ENCODE measurements at places on chromosomes 1 and 21.

DNA sequence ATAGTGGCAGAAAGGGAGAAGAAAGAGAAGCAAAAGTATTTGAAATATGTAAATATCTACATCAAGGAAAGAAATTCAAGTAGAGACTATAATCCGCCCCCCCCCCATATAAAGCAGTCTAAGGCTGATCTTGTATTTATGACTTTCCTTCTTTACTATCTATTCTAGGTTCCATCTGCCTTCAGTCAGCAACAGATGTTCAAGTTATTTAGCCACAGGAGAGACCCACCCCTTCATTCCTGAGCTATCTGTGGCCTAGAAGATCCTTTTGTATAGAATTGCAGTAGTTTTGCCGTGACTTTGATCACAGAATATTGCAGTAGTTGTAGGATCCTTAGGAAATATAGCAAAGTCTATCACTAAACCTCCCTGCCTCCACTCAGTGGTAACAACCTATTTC, 10.7 kb upstream of the BSDC1 start:
- H3K36me3 ChIP-seq: no peaks in the 10 kb centered on the region
- peaks cover 5% of the 10 kb centered on the region for H3K4me1 ChIP-seq
- DNase-seq: no peak
- H3K27me3 ChIP-seq: peaks cover 6% of the 10 kb centered on the region
- no peak overlapping the region for H3K27ac ChIP-seq

DNA sequence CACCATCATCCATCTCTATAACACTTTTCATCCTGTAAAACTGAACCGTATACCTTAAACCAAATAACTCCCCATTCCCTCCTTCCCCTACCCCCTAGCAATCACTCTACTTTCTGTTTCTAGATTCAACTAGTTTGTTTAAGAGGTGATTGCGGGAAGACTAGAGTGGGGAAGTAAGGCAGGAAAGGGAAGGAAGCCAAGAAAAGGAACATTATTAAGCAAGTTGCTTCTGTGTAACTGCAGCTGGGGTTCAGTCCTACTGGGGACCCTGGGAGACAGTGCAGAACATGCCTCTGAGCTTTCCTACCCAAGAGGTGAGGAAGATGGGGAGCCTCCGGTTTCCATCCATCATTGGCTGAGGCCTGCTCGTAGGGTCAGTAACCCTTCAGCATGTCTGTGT, 28.9 kb upstream of the H3-3A start:
- no peak overlapping the region for H3K27ac ChIP-seq
- H3K4me1 ChIP-seq: peaks cover 2% of the 10 kb centered on the region
- no peak for DNase-seq
- no peaks in the 10 kb centered on the region for H3K36me3 ChIP-seq
- H3K27me3 ChIP-seq: no peaks in the 10 kb centered on the region

- H3K27ac ChIP-seq: no peak overlapping the region
- H3K4me1 ChIP-seq: peaks cover 4% of the 10 kb centered on the region
- no peaks in the 10 kb centered on the region for H3K36me3 ChIP-seq
- H3K27me3 ChIP-seq: peaks cover 2% of the 10 kb centered on the region
These were observed 140.8 kb upstream of the FGGY start for GRCh38 chr1:59156051-59156450.

- H3K27me3 ChIP-seq: peaks cover 5% of the 10 kb centered on the region
- peaks cover 12% of the 10 kb centered on the region for H3K4me1 ChIP-seq
- no peak overlapping the region for H3K27ac ChIP-seq
- H3K4me3 ChIP-seq: no peak overlapping the region
- no peaks in the 10 kb centered on the region for H3K36me3 ChIP-seq
These were observed 170.8 kb downstream of the NFIA start for GRCh38 chr1:61253059-61253735.

DNA sequence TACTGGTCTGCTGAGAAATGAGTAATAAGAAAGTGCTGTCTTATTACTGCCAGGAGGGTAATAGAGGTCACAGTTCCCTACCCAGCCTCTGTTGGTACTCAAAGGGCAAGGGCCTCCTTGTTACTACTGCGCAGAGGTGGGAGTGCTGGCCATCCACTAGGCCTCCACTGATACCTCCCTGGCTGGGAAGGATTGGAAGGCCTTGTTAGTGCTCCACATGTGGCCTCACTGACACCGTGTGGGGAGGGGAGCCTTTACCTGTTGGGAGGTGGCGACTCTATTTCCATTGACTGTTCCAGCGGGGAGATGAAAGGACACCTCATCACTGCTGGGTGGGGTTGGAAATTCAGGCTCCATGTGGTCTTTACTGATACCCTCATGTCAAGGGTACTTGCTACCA, 57.8 kb upstream of the USP24 start:
- no peak overlapping the region for H3K27ac ChIP-seq
- H3K36me3 ChIP-seq: no peaks in the 10 kb centered on the region
- DNase-seq: no peak
- no peak overlapping the region for H3K4me3 ChIP-seq
- H3K4me1 ChIP-seq: peaks cover 18% of the 10 kb centered on the region

- DNase-seq: no peak
- H3K4me3 ChIP-seq: no peak overlapping the region
- H3K27ac ChIP-seq: no peak overlapping the region
These were observed 52.7 kb downstream of the SCCPDH start for GRCh38 chr1:246776923-246777322.

GRCh38 chr1:178918955-178919354, 48.1 kb upstream of the ANGPTL1 start:
- H3K4me3 ChIP-seq: no peak overlapping the region
- H3K27me3 ChIP-seq: no peaks in the 10 kb centered on the region
- no peaks in the 10 kb centered on the region for H3K36me3 ChIP-seq
- H3K4me1 ChIP-seq: no peaks in the 10 kb centered on the region

DNA sequence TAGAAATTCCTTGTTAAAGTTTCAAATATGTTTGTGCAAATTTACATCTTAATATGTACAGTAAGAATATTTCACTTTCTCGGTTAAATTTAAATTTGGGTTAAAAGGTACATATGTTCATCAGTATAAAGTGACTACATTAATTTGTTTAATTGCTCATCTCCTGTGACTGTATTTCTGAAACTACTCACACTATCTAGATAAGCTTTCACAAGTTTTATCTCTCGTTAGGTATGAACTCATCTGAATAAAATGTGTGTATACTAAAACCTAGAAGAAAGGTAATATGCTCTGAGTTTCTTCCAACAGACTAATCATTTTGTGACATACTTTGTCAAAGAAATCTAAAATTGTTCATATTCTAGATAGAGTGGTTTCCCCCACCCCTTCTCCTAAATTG, 150.7 kb downstream of the PATJ start:
- H3K36me3 ChIP-seq: peaks cover 6% of the 10 kb centered on the region
- DNase-seq: no peak
- H3K4me3 ChIP-seq: no peak overlapping the region
- H3K27ac ChIP-seq: no peak overlapping the region

- peaks cover 49% of the 10 kb centered on the region for H3K27me3 ChIP-seq
- no peaks in the 10 kb centered on the region for H3K36me3 ChIP-seq
- no peaks in the 10 kb centered on the region for H3K4me1 ChIP-seq
- H3K4me3 ChIP-seq: no peak overlapping the region
- no peak for DNase-seq
These were observed 17.1 kb downstream of the OLIG2 start for GRCh38 chr21:33042812-33043211.

DNA sequence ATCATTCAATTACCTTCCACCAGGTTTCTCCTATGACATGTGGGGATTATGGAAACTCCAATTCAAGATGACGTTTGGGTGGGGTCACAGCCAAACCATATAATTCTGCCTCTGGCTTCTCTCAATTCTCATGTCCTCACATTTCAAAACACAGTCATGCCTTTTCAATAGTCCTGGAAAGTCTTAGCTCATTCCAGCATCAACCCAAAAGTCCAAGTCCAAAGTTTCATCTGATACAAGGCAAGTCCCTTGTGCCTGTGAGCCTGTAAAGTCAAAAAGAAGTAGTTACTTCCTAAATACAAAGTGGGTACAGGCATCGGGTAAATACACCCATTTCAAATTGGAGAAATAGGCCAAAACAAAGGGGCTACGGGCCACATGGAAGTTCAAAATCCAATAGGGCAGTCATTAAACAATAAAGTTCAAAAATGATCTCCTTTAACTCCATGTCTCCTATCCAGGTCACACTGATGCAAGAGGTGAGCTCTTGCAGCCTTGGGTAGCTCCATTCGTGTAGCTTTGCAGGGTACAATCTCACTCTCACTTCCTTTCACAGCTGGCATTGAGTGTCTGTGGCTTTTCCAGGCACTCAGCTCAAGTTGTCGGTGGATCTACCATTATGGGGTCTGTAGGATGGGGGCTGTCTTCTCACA, 112.9 kb downstream of the FCRL5 start:
- no peaks in the 10 kb centered on the region for H3K4me1 ChIP-seq
- DNase-seq: no peak
- peaks cover 19% of the 10 kb centered on the region for H3K27me3 ChIP-seq
- no peaks in the 10 kb centered on the region for H3K36me3 ChIP-seq
- H3K27ac ChIP-seq: no peak overlapping the region

GRCh38 chr1:59266927-59267293, 30.0 kb upstream of the FGGY start:
- no peaks in the 10 kb centered on the region for H3K36me3 ChIP-seq
- H3K4me1 ChIP-seq: peaks cover 1% of the 10 kb centered on the region

GRCh38 chr1:56676571-56677035, 31.5 kb downstream of the PRKAA2 start:
- no peak for DNase-seq
- no peaks in the 10 kb centered on the region for H3K4me1 ChIP-seq
- no peaks in the 10 kb centered on the region for H3K36me3 ChIP-seq
- H3K27ac ChIP-seq: no peak overlapping the region
- H3K27me3 ChIP-seq: no peaks in the 10 kb centered on the region
- no peak overlapping the region for H3K4me3 ChIP-seq

DNA sequence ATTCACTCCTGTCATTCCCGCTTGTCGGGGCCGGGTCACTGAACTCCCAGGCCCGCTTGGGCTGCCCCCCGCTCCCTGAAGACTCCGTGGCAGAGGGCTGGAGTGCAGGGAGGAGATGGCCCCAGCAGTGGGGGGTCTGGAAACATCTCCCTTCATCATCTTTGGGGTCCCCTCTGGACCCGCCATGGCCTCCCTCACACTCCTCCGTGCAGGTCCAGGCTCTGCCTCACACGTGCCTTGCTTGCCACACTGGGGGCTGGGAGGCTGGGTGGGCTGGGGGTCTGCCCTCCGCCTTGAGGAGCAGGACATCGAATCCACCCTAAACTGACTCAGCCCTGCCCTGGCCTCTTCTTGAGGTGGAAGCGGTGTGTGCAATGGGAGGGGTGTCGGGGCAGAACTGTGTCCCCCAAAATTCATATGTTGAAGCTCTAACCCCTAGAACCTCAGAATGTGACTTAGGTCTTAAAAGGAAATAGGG, 35.2 kb downstream of the POFUT2 start:
- DNase-seq: no peak
- no peak overlapping the region for H3K27ac ChIP-seq
- peaks cover 28% of the 10 kb centered on the region for H3K4me1 ChIP-seq
- no peaks in the 10 kb centered on the region for H3K36me3 ChIP-seq

DNA sequence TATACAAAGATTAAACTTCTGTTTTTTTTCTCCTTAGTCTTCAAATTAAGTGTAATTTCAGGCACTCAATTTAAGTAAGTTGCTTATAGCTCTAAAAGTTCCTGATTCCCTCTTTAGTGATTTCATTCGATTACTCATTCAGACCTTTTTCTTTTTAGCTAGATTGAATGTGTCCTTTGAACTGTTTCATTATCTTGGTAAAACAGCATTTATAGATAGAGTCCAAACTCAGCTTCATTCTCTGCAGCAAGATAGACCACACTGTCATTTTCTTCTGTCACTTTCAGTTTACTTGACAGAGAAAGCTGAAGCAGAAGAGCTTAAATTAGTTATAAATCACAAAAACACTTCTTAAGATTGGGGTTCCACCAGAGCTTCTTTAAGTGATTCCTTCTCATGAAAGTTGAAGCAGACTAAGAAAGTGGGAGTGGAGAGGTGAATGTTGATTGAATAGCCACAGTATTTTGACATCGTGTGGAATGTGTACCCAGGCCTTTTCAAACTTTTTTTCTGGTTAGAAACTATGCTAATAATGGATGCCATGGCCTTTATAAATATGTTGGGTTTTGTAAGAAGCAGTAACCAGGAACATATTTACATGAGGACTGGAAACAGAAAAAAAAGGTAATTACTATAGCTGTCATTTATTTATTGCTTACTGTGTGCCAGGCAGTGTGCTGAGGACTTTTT, 52.2 kb downstream of the ZBTB40 start:
- H3K27me3 ChIP-seq: no peaks in the 10 kb centered on the region
- no peak for DNase-seq
- H3K36me3 ChIP-seq: peaks cover 14% of the 10 kb centered on the region
- H3K27ac ChIP-seq: no peak overlapping the region
- no peaks in the 10 kb centered on the region for H3K4me1 ChIP-seq

DNA sequence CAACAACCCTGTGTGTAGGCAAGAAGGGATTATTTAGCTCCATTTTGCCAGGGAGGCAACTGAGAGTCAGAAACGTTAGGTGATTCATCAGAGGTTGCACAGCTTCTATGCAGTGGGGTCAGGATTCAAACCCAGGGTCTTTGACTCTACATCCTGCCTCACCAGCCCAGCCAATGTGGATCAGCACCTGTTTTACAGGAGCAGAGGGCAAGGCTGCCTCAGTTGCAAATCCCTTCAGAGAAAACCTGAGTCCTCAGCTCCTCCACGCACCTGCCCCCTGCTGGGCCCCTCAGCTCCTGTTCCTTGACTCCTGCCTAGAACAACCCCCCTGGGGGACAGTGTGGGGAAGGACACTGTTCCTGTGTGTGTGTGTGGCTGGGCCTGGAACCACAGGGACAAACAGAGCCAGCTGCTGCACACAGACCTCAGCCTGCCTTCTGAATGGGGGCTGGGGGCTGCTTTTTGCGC, 61.6 kb downstream of the LRRN2 start:
- no peaks in the 10 kb centered on the region for H3K4me1 ChIP-seq
- peak; percentile 38 for DNase-seq
- no peaks in the 10 kb centered on the region for H3K27me3 ChIP-seq
- no peak overlapping the region for H3K27ac ChIP-seq

DNA sequence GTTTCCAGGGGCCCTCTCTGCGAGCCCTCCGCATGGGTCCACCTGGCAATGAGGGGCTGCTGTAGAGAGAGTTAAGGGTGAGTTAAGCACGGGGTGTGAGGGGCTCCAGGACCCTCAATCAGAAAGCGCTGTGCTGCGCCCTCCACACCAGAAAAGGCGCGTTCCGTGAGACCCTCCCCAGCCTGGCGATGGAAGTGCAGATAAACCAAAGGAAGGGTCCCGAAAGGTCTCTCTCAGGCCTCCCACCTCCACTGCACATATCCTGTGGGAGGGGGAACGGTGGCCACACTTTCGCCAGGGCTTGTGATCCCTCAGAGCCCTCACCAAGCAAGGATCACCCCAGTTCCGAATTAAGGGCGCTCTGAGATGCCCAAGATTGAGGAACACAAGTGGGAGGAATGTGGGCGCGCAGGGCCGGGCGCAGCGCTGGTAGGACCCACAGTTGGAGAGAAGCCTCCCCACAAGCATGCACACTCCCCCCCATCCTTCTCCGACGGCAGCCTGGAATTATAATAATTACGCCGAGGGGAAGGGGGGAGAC, 1.1 kb downstream of the WNT3A start:
- H3K36me3 ChIP-seq: no peaks in the 10 kb centered on the region
- peak; percentile 16 for DNase-seq
- no peak overlapping the region for H3K4me3 ChIP-seq
